Transverse colon (tissue), 4 donors: ENCODE measurements at places on chromosomes 7 and 10. TPM values are rescaled to one million over a fixed set of nuclear protein-coding genes. Genes with fewer than 3 reads are reported as not detected.

- H3K4me1 ChIP-seq, result no peaks in the 10 kb centered on the region
- no peak overlapping the region for H3K27ac ChIP-seq
- no peaks in the 10 kb centered on the region for H3K27me3 ChIP-seq
- no peak for DNase-seq
Observed at GRCh38 chr7:5653661-5654060, 127.8 kb downstream of the RNF216 start.

DNA sequence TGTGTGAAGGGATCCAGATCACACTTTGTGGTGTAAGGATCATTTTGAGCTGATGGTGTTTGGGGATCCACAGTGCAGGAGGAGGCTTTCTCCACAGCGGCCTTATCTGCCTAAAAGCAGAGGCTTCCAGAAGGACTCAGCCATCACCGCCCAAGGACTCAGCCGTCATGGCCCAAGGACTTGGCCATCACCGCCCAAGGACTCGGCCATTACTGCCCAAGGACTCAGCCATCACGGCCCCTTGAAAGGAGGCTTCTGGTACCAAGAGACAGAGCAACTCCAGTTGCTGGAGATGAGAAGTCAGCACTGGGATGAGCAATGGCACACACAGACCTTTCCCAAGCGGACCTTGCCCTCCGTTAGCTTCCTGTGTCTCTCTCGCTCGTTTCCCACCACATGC lies 6.0 kb upstream of the CFAP46 start:
- H3K27me3 ChIP-seq, result peaks cover 45% of the 10 kb centered on the region
- DNase-seq, result no peak
- H3K36me3 ChIP-seq, result no peaks in the 10 kb centered on the region
- no peak overlapping the region for H3K4me3 ChIP-seq

GRCh38 chr7:68571286-68571685 lies 1027.0 kb upstream of the AUTS2 start:
- H3K36me3 ChIP-seq, result no peaks in the 10 kb centered on the region
- no peak overlapping the region for H3K4me3 ChIP-seq
- no peak overlapping the region for H3K27ac ChIP-seq

DNA sequence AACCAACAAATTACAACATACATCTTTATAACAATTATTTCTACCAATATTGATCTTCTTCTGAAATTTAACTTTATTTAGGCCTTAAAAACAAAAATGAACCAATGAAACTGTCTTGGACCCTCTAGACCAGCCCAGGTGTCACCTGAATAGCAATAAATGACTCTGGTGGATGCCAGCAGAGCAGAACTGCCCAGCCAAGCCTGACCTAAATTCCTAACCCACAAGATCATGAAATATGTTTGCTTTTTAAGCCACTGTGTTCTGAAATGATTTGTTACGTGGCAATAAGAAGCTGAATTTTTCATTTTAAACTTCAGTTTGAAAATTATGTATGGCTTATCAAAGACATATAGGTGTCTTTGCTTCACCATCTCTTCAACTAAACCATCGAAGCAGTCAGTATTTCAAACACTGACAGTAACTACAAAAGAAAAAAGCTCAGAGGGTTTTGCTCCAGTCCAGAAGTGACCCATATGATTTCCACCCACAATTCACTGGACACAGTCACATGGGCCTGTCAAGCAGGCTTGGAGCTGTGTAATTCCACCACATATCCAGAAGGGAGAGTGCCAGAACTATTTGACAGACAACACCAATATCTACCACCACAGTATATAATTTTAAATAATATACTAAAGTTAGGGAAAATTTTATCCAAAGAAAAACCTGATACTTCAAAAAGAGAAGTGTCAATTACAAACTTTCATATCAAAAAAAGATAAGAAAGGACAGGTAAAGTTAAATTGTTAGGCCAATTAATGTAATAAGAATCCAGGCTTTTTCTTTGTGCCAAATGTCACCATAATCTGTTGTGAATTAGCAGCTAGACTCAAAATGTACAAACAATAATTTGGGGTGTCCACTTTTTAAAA lies 94.5 kb downstream of the KMT2C start:
- DNase-seq, result no peak
- no peaks in the 10 kb centered on the region for H3K27me3 ChIP-seq
- H3K27ac ChIP-seq, result no peak overlapping the region
- H3K4me3 ChIP-seq, result no peak overlapping the region

DNA sequence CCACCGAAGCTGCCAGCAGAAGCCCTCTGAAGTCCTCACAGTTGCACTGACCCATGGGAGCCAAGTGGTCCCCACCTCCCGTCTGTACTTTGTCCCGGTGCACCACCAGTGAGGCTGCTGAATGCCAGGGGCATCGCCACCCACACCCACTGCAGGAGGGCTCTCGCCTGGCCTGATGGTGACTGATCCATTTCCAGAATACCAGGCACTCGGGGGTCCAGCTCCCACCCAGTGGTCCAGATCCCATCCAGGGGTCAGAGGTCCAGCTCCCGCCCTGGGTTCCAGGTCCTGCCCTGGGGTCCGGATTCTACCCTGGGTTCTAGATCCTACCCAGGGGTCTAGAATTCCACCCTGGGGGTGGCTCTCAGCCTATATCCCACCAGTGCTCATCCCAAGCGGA lies 9.1 kb upstream of the JAKMIP3 start:
- no peaks in the 10 kb centered on the region for H3K36me3 ChIP-seq
- H3K4me1 ChIP-seq, result no peaks in the 10 kb centered on the region
- H3K27me3 ChIP-seq, result no peaks in the 10 kb centered on the region

- DNase-seq, result no peak
- no peak overlapping the region for H3K4me3 ChIP-seq
- no peaks in the 10 kb centered on the region for H3K27me3 ChIP-seq
- no peak overlapping the region for H3K27ac ChIP-seq
- H3K36me3 ChIP-seq, result no peaks in the 10 kb centered on the region
- H3K4me1 ChIP-seq, result no peaks in the 10 kb centered on the region
Observed at GRCh38 chr10:127148066-127148932, 48.1 kb downstream of the INSYN2A start.

DNA sequence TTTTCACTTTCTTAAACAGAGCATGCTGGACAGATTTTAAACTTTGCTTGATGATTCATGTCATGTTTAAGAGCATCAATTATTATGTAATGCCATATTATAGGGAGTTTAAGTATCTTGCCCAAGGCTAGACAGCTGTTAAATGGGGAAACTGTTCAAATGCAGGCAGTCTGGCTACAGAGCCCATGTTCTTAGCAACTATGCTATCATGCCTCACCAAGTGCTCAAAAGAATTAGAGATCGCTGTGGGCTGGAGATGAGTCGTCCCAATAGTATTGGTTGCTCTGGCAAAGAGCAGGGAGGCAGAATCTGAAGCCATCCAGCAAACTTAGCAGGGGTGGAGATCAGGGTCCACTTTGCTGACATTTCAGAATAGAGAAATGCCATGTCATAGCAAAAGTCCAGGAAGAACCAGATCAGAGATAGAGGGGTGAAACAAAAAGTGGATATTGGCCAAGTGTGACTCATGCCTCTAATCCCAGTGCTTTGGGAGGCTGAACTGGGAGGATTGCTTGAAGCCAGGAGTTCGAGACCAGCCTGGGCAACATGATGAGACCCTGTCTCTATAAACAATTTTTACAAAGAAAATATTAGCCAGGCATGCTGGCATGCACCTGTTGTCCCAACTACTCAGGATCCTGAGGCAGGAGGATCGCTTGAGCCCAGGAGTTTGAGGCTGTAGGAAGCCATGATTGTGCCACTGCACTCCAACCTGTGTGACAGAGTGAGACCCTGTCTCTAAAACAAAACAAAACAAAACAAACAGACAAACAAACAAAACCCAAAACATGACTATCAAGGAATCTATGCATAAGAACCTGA lies 57.8 kb downstream of the BAMBI start:
- no peak for DNase-seq
- no peaks in the 10 kb centered on the region for H3K27me3 ChIP-seq
- H3K4me3 ChIP-seq, result no peak overlapping the region
- H3K36me3 ChIP-seq, result no peaks in the 10 kb centered on the region

Gene OR13A1
- not detected for total RNA-seq

Gene GOLGA7B
- total RNA-seq, result 0.14 TPM

Gene TBXAS1
- total RNA-seq, result 15.8 TPM

Gene AMPH
- 6.6 TPM for total RNA-seq
